ENCODE measurements at places on chromosomes 3 and 15.

GRCh38 chr3:132394320-132394719, 23.0 kb upstream of the DNAJC13 start:
- no peak for DNase-seq

DNA sequence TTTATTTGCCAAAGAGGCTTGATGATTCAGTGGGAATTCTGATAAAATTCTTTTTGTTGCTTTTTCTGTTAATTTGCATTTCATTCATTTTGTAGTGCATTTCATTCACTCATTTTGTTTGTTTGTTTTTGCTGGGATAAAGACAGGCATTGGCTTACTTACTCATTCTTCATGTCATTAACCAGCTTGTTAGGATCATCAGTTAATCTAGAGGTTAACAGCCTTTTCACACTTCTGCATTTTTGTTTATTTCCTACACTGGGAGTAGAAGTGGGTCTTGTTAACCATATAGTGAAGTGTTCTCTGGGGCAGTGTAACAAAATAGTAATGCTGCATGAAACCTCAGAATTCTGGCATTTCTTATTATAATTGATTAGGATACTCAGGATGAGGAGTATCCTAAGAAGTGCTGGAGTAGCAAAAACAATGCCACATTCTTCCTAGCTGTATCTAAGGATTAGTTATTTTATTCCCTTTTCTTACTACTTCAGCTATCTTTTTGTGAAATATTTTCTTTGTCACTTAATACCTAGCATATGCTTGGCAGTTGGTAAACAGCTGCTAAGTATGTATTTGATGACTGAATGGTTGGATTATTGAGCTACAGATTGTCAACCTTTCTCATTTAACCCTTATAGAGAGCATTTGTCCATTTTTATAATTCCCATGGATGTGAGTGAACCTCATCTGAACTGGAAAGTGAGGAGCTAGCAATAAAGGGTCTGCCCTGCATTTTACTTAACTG, 135.7 kb upstream of the LRRFIP2 start:
- DNase-seq, result no peak

DNA sequence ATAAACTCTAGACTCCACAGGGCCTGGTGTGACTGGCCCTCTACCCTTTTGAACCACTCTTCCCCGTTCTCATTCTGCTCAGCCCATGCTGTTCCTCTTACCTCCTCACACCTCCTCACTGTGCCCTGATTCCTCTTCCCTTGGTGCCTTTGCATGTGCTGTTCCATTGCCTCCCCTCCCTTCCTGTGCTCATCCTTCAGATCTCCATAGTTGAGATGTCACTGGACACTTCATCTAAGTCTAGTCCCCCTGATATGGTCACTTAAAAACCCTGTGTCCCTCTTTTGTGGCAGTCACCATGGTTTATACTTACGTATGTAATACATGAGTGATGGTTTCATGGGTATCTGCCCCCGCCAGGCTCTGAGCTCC, 69.8 kb downstream of the LSM3 start:
- DNase-seq, result no peak

DNA sequence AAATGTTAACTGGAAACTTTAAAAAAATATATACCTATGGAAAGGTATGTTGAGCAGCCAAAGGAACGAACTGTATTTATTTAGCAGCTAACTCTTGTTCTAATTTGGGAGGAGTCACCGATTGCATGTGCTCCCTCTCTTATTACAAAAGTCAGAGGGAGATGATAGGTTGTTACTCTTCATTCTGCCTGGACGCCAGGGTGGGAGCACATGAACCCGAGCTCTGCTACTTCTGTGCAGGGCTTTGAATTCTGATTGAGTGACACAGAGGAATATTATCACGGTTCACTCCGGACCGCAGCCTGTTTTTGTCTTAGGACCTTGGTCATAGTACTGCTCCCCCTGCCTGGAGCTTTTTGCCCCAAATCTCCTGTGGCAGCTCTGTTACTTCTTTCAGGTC, 36.9 kb upstream of the LRIG1 start:
- DNase-seq, result no peak

GRCh38 chr3:174287705-174288104, 571.4 kb upstream of the NAALADL2 start:
- DNase-seq, result no peak

- DNase-seq, result no peak
Observed at GRCh38 chr15:92839696-92840095, 60.4 kb upstream of the CHD2 start.

DNA sequence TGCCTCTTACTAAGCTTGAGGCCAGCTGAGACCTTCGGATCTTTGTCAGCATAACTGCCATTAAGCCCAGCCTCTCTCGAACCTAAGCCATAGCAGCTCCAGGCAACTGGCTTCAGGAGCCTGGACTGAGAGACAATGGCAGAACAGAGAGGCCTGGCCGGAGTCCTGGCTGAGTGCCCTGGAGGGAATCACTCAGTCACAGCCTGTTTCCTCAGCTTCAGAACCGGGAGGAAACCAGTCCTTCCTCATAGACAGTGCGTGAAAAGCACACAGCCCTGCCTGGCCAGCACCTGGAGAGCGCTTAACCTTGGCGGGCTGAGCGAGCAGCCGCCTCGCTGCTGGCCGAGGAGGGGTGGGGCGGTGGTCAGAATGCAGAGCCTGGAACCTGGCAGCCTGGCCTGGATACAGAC, 21.6 kb downstream of the RNU5B-1 start:
- no peak for DNase-seq

DNA sequence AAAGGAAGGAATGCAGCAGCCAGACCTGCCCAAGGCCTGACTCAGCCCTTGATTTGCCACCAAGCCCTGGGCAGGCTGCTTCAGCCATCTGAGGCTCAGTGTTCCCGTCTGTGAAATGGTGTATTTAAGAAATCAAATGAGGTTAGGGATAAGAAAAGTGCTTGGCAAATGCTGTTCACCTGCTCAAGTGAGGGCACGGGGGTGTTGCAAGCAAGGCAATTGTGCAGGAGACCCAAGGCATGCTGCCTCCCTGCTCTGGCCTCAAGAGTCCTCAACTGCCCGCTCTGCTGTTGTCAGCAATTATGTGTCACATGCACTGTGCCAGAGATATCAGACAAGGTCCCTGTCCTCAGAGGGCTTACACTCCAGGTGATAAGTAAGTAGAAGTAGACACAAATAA, 101.8 kb downstream of the TPRA1 start:
- no peak for DNase-seq

DNA sequence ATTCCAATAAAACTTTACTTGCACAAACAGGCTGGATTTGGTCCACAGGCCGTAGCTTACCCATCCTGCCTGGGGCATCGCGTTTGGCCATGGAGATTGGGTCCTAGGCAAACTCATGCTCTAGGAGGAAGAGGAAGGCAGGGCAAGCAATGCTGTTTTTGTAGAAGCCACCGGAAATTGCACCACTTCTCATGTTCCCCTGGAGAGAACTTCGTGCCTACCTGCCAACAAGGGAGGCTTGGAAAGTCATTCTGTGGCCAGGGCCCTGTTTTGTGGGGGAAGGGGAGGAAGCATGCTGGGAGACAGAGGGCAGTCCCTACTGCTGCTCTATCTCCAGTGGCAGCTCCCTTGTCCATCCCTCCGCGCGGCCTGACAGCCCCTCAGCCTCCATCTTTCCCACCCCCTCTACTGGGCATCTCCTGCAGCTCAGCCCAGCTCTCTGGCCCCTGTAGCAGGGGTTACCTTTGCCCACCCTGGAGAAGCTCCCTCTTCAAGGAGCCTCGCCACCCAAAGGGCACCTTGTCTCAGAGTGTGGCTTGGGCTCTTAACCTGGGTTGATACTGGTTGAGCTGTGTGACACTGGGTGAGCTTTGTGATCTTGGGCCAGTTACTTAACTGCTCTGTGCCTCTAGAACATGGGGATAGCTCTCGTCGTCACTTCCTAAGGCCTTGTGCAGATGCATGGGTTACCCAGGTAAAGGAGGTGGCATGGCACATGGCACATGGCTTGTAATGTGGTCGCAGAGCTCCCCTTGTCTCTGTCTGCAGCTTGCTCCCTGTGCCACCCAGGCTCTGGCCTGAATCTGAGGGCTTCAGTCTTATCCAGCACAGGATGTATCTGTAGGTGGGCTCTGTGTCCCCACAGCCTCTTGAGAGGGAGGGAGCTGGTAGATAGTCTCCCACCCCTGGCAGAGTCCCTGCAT, 6.1 kb downstream of the ABTB1 start:
- no peak for DNase-seq

- no peak for DNase-seq
Observed at GRCh38 chr3:174398761-174399160, 460.4 kb upstream of the NAALADL2 start.

DNA sequence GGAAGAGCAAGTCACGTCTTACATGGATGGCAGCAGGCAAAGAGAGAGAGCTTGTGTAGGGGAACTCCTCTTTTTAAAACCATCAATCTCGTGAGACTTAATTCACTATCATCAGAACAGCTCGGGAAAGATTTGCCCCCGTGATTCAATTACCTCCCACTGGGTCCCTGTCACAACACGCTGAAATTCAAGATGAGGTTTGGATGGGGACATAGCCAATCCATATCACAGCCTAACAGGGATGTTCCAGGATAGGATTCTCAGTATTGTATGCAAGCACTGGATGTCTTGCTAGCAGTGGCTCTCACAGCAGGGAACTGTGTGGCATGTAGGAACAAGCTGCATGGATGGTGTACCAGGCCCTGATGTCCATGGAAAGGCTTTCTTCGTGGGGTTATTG, 47.8 kb upstream of the SLC24A5 start:
- DNase-seq, result no peak

GRCh38 chr3:136805795-136806194, 13.1 kb upstream of the SLC35G2 start:
- no peak for DNase-seq

- no peak for DNase-seq
Observed at GRCh38 chr3:169522595-169523529, 140.7 kb downstream of the MECOM start.

DNA sequence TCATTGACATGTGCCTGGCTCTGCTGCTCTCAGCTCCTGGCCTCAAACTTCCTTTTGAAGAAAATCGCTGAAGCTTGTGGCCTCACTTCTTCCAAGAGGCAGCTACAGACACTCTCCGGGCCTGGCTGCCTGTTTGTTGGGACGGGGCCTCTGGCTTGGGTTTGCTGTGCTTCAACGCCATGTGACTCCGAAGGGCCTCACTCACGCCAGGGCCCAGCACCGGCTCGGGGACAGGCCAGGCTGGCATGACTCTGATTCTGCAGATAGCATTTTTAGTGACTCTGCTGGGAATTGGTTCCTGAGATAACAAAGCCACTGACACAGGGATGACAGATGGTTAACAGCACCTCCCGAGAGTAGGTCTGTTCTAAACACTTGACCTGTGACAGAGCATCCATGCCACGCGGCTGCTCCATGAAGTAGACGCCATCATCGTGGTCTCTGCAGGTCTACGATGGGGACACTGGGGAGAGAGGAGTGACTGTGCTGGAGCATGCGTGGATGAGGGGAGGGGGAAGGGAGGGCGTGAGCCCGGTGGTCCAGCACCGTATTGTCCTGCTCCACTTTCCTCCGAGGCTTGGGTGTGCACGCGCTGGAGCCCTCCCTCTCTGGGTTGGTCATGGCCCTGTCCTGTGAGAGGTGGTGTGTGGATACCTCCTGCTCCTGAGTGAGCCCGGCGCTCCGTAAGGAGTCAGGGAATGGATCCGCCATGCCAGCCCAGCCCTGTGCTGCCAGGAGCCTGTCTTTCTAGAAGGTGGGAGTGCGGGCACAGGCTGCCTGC, 133.6 kb downstream of the TJP1 start:
- no peak for DNase-seq

- no peak for DNase-seq
Observed at GRCh38 chr3:148513096-148513543, 184.6 kb upstream of the AGTR1 start.

DNA sequence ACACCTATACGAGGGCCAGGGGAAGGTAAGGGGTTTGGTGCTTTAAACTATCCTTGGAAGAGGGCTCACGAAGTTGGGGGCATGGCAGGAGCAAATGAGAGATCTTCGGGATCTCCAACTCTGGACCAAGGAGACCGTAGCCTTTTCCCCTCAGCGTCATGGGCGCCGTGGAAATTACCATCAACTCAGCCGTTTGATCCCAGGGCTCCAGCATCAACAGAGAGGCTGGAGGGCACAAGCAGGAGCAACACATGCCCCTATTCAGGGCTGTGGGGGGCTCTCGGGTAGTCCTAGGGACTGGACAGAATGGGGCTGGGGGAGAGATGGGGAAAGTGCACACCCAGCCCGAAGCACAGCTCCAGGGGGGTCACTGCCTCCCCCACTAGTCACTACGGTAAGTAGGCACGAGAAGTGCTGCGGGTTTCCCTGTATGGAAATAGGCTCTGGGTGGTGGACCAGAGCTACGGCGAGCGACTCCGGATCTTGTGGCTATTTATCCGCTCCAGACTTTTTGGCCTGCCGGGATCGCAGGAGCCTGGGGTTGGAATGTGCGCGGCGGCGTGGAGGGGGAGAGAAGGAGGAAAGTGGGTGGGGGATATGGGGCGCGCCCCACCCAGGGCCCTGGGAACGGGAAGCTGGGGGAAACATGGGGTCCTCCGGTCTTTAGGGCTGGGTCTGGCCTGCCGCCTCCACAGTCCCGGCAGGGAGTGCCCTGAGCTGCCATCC, 539 bp upstream of the LAMB2 start:
- no peak for DNase-seq

- DNase-seq, result no peak
Observed at GRCh38 chr15:64703632-64703959, 71.8 kb downstream of the RBPMS2 start.

- DNase-seq, result no peak
Observed at GRCh38 chr3:151931171-151931570, 57.7 kb downstream of the SUCNR1 start.

GRCh38 chr3:184690192-184690883, 21.5 kb downstream of the MAGEF1 start:
- DNase-seq, result no peak

DNA sequence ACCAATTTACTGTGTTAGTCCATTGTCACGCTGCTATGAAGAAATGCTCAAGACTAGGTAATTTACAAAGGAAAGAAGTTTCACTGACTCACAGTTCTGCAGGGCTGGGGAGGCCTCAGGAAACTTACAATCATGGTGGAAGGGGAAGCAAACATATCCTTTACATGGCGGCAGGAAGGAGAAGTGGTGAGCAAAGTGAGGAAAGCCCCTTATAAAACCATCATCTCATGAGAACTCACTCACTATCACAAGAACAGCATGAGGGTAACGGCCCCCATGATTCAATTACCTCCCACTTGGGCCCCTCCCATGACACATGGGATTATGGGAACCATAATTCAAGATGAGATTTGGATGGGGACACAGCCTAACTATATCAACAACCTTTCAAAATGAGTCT, 20.2 kb downstream of the USF3 start:
- no peak for DNase-seq

DNA sequence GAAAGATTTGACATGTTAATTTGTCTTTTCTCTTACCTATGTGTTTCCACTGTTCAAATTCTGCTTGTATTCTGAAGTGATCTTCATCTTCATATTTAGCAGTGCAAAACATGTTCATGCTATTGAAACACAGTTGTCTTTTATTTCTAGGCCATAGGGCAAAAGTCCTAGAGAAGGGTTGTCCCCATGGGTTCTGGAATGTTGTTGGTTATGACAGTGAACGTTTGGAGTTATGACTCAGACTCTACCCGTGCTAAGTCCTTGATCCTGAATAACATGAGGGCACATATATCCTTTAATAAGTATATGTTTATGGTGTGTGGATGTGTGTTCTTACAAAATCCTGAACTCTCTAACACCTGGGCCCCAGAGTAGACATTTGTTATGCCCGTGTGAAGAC, 23.0 kb upstream of the ARPP21 start:
- no peak for DNase-seq
